ENCODE measurements at places on chromosomes 7 and 10.

- DNase-seq: no peak
Observed at GRCh38 chr10:7968510-7969112, 85.9 kb upstream of the GATA3 start.

DNA sequence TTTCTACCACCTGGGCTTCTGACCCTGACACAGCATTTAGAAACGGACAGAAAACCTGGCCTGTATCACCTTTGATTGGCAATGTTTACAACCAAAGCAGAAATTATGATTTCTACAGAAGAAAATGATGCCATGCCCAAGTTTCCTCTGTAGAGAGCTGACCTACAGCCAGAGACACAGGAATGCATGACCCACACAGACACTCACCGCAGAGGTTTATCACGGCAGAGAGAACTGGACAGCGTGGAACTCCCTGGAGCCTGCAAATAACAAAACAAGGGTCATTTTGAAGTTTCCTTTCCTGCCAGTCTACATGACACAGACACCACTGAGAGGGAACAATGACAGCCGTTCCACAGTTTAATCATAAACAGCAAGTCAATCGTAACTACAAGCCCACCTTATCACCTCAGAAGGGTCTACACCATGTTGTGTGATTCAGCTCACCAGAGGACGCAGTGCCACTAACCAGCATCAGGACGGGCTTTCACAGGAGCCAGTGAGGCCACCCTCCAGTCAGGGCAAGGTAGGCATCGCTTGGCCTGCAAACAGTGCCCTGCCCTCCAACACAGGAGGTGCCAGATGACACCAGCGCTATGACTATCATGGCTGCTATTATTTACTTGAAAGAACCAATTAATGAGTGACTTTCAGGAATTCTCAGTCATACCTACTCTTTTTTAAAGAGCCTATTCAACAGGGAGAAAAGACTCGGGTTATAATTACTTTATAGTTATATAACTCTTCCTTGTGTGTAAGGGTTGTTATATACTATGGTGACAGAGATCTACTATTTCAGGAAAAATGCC lies 139.9 kb downstream of the TNS3 start:
- no peak for DNase-seq

- DNase-seq: no peak
Observed at GRCh38 chr10:120813085-120813484, 38.1 kb upstream of the WDR11 start.

- DNase-seq: peak; percentile 26
Observed at GRCh38 chr7:69696054-69696591, 97.8 kb downstream of the AUTS2 start.

DNA sequence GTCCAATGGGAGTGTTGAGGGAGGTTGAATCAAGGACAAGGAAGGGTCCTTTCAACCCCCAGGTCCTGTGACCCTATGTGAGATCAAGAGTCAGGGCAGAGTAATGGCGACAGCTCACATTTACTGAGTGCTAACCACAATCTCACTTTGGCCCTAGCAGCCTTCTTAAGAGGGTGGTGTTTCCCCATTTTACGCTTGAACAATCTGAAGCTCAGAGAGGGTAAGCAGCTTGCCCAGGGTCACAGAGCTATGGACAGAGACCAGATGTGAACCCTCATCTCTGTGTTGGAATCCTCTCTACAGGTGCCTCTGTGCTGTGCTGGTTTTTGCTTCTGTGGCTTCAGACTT lies 102.0 kb downstream of the GRK5 start:
- no peak for DNase-seq
